ENCODE measurements at places on chromosomes 4 and X.

DNA sequence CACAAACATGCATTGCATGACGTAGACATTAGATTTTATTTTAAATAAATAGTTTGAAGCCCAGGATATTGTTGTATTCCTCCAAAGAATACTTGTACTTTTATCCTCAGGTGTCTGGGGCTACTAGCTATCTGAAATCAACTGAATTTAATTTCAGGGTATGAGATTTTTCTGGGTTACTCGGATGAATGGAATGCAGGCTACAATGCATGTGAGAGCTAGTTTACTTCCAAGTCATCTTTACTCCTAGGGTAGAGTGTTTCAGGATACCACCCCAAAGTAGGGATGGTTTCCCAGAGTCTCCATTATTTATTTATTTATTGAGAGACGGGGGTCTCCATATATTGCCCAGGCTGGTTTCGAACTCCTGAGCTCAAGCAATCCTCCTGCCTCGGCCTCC, 66.4 kb downstream of the HPRT1 start:
- H3K27me3 ChIP-seq, result peaks cover 20% of the 10 kb centered on the region
- H3K4me3 ChIP-seq, result no peak overlapping the region
- no peak for DNase-seq
- no peak overlapping the region for H3K27ac ChIP-seq

GRCh38 chr4:156954587-156954986, 17.0 kb downstream of the PDGFC start:
- no peaks in the 10 kb centered on the region for H3K4me1 ChIP-seq
- no peak for DNase-seq
- no peak overlapping the region for H3K4me3 ChIP-seq
- no peaks in the 10 kb centered on the region for H3K36me3 ChIP-seq
- no peak overlapping the region for H3K27ac ChIP-seq
- no peaks in the 10 kb centered on the region for H3K27me3 ChIP-seq

GRCh38 chr4:145843148-145843547, 95.5 kb downstream of the ZNF827 start:
- no peaks in the 10 kb centered on the region for H3K36me3 ChIP-seq
- DNase-seq, result no peak

GRCh38 chr4:119652998-119653397, 24.4 kb upstream of the PDE5A start:
- no peak overlapping the region for H3K27ac ChIP-seq
- DNase-seq, result no peak
- H3K36me3 ChIP-seq, result no peaks in the 10 kb centered on the region
- no peak overlapping the region for H3K4me3 ChIP-seq
- H3K4me1 ChIP-seq, result no peaks in the 10 kb centered on the region
- no peaks in the 10 kb centered on the region for H3K27me3 ChIP-seq

GRCh38 chrX:76971393-76972376, 475.5 kb upstream of the FGF16 start:
- no peaks in the 10 kb centered on the region for H3K4me1 ChIP-seq
- H3K4me3 ChIP-seq, result no peak overlapping the region
- no peaks in the 10 kb centered on the region for H3K36me3 ChIP-seq
- no peak overlapping the region for H3K27ac ChIP-seq
- no peak for DNase-seq

- no peak overlapping the region for H3K27ac ChIP-seq
- no peak for DNase-seq
- H3K27me3 ChIP-seq, result no peaks in the 10 kb centered on the region
- H3K36me3 ChIP-seq, result no peaks in the 10 kb centered on the region
- no peak overlapping the region for H3K4me3 ChIP-seq
Observed at GRCh38 chr4:55321707-55322264, 24.3 kb upstream of the SRD5A3 start.

GRCh38 chr4:36767596-36767995, 476.9 kb upstream of the NWD2 start:
- no peaks in the 10 kb centered on the region for H3K36me3 ChIP-seq
- H3K27ac ChIP-seq, result no peak overlapping the region
- H3K4me3 ChIP-seq, result no peak overlapping the region
- H3K27me3 ChIP-seq, result no peaks in the 10 kb centered on the region

GRCh38 chr4:87058356-87059073, 123.7 kb downstream of the AFF1 start:
- H3K27me3 ChIP-seq, result no peaks in the 10 kb centered on the region
- H3K27ac ChIP-seq, result peak overlapping the region; percentile 49
- H3K4me3 ChIP-seq, result no peak overlapping the region
- no peaks in the 10 kb centered on the region for H3K36me3 ChIP-seq

DNA sequence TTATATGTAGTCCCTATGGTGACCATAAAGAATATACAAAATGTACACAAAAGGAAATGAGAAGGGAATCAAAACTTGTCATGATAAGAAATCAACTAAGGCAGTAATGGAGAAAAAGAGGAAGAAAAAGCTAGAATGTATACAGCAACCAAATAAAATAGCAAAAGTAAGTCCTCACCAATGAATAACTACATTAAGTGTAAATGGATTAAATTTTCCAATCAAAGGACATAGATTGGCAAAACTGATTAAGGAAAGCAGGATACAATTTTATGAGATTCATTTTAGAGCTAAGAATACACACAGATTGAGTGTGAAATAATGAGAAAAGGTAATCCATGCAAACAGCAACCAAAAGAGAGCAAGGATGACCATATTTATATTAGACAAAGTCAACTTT, 157.4 kb downstream of the TET2 start:
- no peaks in the 10 kb centered on the region for H3K27me3 ChIP-seq
- DNase-seq, result no peak
- no peaks in the 10 kb centered on the region for H3K4me1 ChIP-seq
- H3K27ac ChIP-seq, result no peak overlapping the region
- H3K4me3 ChIP-seq, result no peak overlapping the region
- no peaks in the 10 kb centered on the region for H3K36me3 ChIP-seq

DNA sequence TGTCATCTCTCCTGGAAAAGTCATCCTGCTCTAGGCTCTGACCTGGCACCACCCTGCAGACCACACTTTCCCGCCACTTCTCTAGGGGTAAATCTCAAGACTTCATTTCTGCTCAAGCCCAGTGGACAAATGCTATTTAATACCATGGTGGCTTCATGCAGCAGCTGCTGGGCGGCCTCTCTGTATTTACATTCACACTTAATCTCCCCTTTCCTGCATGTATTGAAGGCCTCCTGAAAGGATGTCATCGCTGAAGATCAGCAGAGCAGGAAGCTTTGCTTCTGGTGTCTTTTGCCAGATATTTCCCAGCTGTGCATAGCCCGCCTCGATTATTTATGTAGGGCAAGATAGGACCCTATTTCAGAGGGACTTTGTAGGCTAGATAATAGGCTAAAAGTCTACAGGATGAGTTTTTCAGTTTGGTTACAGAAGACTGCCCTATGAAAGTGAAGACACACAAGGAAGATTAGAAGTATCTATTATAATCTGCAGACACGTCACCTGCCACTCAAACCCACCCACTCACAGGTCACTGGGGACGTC, 17.2 kb downstream of the PROM1 start:
- no peaks in the 10 kb centered on the region for H3K4me1 ChIP-seq
- DNase-seq, result no peak
- H3K27ac ChIP-seq, result peak overlapping the region; percentile 61

DNA sequence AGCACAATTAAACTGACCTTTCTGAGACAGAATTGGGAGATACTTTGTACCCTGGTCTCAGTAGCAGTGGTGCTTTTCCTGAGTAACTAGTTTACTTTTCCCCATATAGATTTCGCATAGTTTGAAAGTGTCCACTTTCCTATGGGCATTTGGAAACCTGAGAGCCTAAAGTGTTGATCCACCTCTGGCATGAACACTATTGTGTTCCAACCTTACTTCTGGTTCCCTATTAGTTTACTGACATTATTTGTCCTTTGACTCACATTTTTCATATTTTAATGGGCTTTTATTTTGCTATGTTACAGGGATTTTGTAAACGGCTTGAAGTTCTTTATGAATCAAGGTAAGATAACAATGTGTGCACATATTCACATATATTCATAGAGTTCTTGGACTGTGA, 103.7 kb downstream of the CBLL2 start:
- H3K4me3 ChIP-seq, result no peak overlapping the region
- no peaks in the 10 kb centered on the region for H3K4me1 ChIP-seq
- no peak for DNase-seq
- no peaks in the 10 kb centered on the region for H3K27me3 ChIP-seq
- no peak overlapping the region for H3K27ac ChIP-seq
- no peaks in the 10 kb centered on the region for H3K36me3 ChIP-seq

- H3K4me3 ChIP-seq, result no peak overlapping the region
- no peaks in the 10 kb centered on the region for H3K4me1 ChIP-seq
- DNase-seq, result no peak
- H3K36me3 ChIP-seq, result no peaks in the 10 kb centered on the region
Observed at GRCh38 chr4:126269106-126269505, 954.4 kb downstream of the FAT4 start.

DNA sequence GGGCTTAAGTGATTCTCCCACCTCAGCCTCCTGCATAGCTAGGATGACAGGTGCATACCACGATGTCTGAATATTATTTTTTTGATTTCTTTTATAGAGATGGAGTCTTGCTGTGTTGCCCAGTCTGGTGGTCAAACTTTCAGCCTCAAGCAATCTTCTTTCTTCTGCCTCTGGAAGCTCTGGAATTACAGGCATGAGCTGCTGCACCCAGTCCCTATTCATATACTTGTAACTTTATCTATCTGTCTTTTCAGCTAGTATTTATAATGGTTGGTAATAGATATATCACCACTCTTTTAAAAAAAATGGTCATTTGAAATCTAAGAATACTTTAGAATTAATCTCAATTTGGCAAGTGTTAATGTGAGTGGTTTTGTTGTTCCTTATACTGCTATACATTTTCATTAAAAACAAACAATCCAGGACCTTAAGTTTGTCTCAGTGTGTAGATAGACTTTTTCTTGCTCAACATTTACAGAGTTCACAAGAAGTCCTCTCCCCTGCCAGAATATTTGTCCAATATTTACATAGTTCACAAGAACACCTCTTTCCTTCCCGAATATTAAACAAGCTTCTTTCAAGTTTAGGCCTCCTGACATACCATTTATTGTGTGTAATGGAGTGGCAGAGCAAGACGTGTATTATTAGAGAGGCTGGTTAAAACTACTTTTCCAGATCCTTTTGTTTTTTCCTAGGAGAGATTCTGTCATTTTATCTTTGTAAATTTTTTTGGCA, 1197.4 kb upstream of the ADGRL3 start:
- no peak overlapping the region for H3K4me3 ChIP-seq
- no peaks in the 10 kb centered on the region for H3K4me1 ChIP-seq
- no peak for DNase-seq
- no peak overlapping the region for H3K27ac ChIP-seq

GRCh38 chrX:41599507-41599906, 89.3 kb upstream of the GPR34 start:
- no peaks in the 10 kb centered on the region for H3K36me3 ChIP-seq
- no peak overlapping the region for H3K27ac ChIP-seq
- H3K4me3 ChIP-seq, result no peak overlapping the region
- no peaks in the 10 kb centered on the region for H3K4me1 ChIP-seq

GRCh38 chr4:77662396-77662795, 56.8 kb downstream of the CXCL13 start:
- H3K4me1 ChIP-seq, result no peaks in the 10 kb centered on the region
- no peak overlapping the region for H3K4me3 ChIP-seq
- DNase-seq, result no peak

GRCh38 chr4:181597766-181598165, 645.4 kb upstream of the TENM3 start:
- DNase-seq, result no peak
- no peaks in the 10 kb centered on the region for H3K4me1 ChIP-seq
- H3K36me3 ChIP-seq, result no peaks in the 10 kb centered on the region
- H3K27me3 ChIP-seq, result no peaks in the 10 kb centered on the region
- H3K27ac ChIP-seq, result no peak overlapping the region
- no peak overlapping the region for H3K4me3 ChIP-seq

DNA sequence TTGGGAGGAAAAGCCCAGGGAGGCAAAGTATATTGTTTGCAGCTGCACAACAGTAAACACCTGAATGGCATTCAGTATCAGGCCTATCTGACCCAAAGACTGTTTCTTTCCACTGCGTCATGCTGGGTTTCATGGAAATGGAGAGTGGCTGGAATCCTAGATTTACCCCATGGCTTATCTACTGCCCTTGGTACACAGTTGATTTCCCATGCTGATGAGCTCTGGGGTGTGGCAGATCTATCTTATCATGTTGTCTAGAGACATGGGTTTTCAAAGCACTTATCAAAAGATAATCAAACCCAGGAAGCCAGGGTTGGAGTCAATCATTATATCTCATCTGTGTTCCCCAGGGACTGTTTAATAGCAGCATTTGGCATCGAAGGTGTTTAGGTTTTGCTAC, 72.1 kb downstream of the CLNK start:
- no peak for DNase-seq
- no peaks in the 10 kb centered on the region for H3K36me3 ChIP-seq
- H3K4me1 ChIP-seq, result no peaks in the 10 kb centered on the region

- DNase-seq, result no peak
- no peaks in the 10 kb centered on the region for H3K36me3 ChIP-seq
Observed at GRCh38 chr4:11537846-11538245, 109.2 kb upstream of the HS3ST1 start.

DNA sequence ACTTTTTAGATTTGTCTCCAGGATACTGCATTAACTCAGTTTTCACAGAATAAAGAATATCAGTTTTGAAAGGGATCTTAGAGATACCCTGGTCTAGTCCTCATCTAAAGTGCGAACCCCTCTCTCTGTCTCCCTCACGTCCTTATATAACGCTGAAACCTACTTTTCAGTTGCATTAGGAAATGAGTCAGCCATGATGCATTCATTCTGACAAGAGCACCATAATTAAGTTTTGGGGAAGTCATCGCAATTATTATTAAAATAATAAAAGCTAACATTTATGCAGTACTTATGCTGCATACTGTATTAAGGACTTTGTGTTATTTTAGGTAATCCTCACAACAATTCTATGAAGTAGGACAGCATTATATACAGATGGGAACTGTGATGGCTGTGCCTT, 116.1 kb downstream of the REELD1 start:
- H3K27ac ChIP-seq, result no peak overlapping the region
- H3K4me1 ChIP-seq, result no peaks in the 10 kb centered on the region
- no peak overlapping the region for H3K4me3 ChIP-seq

GRCh38 chr4:7805533-7806337, 133.9 kb downstream of the AFAP1 start:
- peak; percentile 88 for DNase-seq
- no peaks in the 10 kb centered on the region for H3K27me3 ChIP-seq
- H3K27ac ChIP-seq, result peak overlapping the region; percentile 85
- H3K36me3 ChIP-seq, result no peaks in the 10 kb centered on the region

DNA sequence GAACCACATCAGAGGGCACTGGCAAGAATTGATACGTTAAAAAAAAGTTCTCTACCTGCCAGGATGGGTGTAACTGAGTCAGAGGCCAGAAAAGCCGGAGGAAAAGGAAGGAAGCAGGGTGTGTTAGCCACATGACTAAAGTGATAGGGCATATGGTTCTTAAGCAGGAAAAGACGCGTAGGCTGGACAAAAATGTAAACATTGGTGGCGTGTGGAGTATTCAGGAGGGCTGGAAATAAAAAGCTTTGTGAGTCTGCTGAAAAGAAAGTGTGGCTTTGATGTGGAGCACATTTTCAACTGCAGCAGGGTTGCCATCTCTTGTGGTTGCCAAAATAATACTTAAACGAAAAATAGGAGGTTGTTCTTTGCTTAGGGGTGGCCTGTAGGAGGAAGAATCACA, 186.5 kb upstream of the RPL34 start:
- H3K4me3 ChIP-seq, result no peak overlapping the region
- no peaks in the 10 kb centered on the region for H3K27me3 ChIP-seq
- H3K4me1 ChIP-seq, result no peaks in the 10 kb centered on the region
- H3K27ac ChIP-seq, result no peak overlapping the region
- DNase-seq, result no peak

Measured in breast epithelium (tissue), 4 donors.